ENCODE measurements at places on chromosomes 3 and 15.

GRCh38 chr3:94522488-94522887 is 459.6 kb downstream of the NSUN3 start:
- DNase-seq = no peak

DNA sequence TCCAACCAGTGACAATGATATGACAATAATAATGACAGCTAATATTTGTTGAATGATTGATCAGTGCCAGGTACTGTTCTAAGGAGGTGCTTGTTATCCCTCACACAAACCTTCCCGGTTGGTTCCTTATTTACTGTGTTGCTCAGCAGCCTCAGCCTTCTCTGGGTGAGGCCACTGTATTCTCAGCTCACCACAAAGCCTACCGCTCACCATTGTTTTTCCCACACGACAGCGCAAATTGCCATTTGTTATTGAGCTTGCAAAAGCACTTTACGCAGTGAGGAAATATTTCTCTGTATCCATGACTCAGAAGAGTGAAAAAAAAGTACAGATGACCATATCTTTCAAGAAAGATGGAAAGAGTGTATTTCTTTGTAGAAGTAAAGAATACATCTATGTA is 49.5 kb upstream of the PDZRN3 start:
- no peak for DNase-seq

DNA sequence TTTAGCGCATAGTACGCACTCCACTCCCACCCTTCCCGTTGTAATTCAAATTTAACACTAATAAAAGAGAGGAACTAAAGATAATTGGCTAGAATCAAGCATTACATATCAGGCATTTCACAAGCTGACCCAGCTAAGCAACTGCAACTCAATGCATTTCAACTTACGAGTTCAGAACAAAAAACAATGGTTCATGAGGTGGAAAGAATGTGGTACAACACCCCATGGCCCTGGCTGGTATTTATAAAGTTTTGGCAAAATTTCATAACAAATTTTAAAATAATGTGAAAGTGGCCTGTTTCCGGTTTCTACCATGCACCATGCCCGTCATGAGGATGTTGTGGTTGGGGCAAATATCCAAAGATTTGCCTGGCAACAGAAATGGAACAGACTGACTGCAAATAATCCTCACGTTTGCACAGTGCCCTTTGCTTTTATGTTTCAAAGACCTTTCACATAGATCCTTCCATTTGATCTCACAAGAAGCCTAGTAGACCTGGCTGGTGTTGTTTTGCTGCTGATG is 455.3 kb upstream of the NR2F2 start:
- DNase-seq = no peak

DNA sequence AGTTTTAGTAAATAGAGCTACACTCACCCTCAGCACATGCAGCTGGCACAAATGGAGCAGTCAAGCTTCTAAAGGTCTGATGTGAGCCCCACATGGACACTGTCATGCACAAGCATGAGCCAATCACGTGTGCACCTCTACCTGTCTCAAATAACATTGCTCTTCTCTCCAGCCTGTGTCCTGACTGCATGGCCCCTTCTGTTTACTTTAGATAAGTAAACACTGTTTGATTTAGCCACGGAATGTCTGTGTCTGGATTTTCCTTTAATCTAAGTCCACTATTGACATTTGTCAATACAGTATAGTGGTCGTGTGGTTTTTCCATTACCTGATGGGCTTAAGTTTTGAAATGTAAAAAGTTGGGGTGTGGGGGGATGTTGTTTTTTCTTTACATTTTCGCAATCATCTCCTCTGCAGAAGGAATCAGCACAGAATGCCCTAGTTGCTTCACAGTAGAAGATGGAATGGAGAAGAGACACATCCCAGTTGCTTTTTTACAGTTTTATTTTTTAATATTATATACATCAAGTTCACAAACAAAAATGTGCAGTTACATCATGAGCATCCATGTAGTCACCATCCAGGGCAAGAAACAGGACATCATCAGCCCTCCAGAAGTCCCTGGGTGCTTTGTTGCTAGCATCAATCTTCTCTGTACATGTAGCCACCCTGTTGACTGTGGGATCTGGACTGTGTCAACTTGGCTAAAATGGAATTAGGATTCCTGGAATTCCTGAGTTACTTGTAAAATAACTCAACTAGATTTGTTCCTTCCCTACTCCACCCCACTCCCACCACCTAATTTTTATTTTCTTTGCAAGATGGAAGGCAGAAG is 146.1 kb downstream of the UACA start:
- DNase-seq = no peak

Data from NCI-H524 treated with DMSO at 0.1 percent for 48 hours (cell line).